Vagina (tissue), 2 donors: ENCODE measurements at places on chromosomes 2 and 18. TPM values are rescaled to one million over a fixed set of nuclear protein-coding genes. Genes with fewer than 3 reads are reported as not detected.

BUB1 gene
- 5.4 TPM for total RNA-seq

DNA sequence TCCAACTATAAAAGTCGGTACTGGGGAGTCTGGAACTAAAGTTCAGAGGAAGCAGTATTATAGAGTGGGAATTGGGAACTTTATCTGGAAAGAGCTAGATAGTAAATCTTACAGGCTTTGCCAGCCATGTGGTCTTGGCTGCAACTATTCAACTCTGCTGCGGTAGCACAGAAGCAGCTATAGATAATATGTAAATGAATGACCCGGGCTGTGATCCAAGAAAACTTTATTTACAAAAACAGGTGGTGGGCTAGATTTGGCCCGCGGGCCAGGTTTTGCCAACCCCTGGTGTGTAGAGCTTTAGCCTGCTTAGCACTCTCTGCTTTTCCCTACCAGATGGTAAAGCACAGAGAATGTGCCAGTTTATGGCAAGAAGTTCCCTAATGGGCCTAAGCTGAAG, 70.8 kb downstream of the TNP1 start:
- DNase-seq: no peak

DNA sequence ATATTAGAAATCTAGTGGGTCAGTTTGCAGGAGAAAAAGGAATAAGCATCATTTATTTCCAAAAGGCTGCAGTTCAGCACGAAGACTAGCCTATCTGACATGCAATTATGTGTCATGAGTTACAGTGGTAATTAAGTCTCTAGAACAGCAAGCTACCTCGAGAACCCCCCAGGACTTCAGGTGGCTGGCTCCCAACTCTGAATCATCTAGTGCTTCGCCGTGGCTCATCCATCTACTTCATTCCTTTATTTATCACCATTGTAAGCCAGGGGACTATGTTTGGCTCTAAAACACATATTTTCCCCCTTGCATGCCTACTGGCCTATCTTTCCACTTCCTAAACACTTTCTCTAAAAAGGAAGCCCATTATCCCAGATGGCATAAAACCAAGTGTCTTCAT, 121.6 kb downstream of the TXNL1 start:
- DNase-seq: no peak

FSHR gene
- total RNA-seq: not detected

GRCh38 chr2:233124421-233125080, 64.4 kb downstream of the INPP5D start:
- DNase-seq: no peak

KCNK3 gene
- 10.6 TPM for total RNA-seq

- no peak for DNase-seq
These were observed 475.2 kb downstream of the EPHA4 start for GRCh38 chr2:221096706-221097567.

DNA sequence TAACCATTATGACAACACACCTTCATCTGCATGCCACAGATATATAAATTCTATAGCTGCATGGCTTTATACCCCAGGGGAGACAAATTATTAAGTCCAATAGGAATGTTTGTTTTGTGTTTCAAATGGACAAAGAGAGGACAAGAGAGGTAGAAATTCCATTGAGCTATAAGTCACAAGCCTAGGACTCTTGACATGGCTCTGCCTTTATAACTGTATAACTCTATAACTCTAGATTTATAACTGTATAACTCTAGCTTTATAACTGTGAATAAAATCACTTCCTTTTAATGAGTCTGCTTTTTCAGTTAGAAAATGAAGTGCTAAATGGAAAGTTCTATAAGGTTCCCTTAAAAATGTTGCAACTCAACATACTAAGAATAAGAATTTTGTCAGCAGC, 106.4 kb downstream of the SCN9A start:
- DNase-seq: no peak

DNA sequence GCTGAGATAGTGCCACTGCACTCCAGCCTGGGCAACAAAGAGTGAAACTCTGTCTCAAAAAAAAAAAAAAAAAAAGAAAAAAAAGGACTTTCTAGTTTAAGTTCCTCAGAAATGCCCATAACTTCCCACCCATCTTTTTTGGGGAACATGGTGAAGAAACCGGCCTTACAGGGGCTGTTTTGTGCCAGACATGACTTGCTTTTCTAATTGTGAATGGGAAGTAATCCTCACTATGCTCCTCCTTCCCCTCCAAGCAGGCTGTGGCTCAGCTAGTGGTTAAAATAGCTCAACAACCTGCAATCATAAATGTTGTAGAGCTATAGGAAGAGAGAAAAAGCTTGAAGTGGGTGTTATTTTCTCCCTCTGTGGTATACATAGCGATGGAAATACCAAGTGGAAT, 34.1 kb upstream of the OLA1 start:
- DNase-seq: no peak

CRYGA gene
- not detected for total RNA-seq

GRCh38 chr2:148455791-148456190, 188.8 kb upstream of the EPC2 start:
- DNase-seq: no peak

- DNase-seq: no peak
These were observed 215.9 kb downstream of the SP3 start for GRCh38 chr2:173749315-173749714.

SPP2 gene
- not detected for total RNA-seq

- DNase-seq: no peak
These were observed 482 bp downstream of the DLGAP1 start for GRCh38 chr18:4454537-4455112.

IL1RL1 gene
- total RNA-seq: 10.6 TPM

DNA sequence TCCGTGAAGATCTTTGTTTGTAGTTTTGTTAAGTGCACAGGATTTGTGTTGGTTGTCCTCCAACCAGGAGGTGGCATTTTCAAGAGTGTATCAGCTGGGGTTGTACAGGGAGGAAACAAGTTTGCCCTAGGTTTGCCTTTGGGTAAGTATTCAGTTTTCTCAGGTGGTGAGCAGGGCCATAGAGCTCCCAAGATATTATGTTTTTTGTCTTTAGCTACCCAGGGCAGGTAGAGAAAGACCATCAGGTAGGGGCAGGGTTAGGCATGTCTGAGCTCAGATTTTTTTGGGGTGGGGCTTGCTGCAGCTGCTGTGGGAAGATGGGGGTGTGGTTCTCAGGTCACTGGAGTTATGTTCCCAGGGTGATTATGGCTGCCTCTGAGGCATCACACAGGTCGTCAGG, 191.6 kb downstream of the DCDC2C start:
- no peak for DNase-seq

GRCh38 chr2:74984947-74985637, 26.6 kb downstream of the POLE4 start:
- no peak for DNase-seq

DNA sequence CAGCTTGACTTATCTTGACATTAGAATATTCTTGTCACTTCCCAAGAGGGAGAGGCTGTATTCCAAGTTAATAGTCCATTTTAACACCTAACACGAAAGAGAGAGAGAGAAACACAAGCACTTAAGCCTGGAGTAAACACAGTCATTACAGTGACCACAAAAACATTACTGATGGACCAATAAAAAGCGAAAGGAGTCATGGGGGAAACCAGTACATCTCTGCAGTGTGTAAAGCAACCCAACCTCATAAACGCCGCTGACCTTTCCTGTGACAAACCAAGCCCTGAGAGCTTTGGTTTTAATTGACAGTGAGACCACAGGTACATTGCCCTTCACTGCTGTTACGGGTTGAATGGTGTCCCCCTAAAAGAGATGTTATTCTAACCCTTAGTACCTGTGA, 78.3 kb downstream of the SMAD4 start:
- DNase-seq: no peak

APOB gene
- not detected for total RNA-seq

DNA sequence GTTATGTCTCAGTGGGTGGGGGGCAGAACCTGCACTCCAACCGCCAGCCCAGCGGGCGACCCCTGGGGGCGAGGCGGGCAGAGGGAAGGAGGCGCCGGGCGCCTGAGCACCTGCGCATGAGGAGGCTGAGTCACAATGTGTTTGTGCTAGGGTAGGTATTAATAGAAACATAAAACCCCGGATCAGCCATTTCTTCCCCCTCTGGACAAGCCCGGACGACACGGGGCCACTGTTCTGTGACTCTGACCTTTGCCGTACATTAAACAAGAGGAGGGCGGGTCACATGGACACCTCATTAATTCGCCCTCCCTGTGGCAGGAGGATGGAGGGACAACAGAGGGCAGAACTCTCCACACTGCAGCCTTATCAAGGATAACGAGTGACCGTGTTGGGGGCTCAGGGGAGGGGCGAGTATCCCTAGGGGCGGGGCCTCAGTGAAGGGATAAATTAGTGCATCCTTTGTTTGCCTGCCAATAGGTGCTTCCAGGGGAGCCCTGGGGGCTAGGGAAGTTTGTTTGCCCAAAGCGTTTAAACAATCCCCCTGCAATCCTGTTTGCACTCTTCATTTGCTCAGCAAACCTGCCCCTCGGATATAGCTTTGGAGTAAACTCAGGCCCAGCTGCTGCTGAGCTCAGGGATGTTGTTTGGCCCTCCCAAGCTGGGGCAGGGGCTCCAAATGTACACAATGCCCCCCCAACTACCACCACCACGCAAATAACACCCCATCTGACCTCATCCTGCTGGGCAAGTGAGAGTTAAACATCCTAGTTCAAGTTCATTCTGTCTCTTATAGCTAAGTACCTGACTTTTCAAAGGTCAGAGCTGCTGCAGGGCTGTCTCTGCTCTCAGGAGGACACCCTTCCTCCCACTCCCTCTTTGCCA, 171.2 kb upstream of the GLI2 start:
- DNase-seq: no peak

SCN2A gene
- 1.2 TPM for total RNA-seq

UGT1A5 gene
- 1.2 TPM for total RNA-seq

DNA sequence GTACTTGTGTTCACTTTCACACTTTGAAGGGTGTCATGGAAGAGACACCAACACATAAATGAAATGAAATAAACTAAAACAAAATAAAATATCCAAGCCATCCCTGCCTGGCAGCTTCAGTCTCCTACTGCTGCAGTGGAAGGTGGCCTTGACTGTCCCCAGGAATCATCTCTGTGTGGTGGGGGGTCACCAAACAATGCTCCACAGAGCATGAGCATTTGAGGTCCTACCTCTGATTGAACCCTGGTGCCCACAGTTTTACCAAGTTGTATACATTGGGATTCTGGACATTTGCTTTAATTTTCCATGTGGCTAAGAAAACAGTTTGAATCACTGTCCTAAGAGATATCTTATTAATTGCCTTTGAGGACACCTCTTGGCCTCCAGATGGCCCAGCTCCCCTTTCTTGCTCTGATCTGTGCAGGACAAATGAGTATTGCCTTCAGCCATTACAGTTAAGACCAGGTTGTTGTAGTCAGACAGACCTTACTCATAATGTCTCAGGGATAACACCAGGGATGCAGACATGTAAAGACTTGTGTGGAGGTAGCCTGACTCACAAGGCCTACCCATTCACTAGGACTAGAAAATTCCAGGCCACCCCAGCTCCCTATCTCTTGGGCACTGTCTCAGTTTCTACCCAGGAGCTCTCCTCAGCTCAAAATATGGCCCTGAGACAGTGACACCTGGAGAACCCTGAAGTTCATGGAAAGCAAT, 195.0 kb downstream of the MYCN start:
- DNase-seq: no peak

DNA sequence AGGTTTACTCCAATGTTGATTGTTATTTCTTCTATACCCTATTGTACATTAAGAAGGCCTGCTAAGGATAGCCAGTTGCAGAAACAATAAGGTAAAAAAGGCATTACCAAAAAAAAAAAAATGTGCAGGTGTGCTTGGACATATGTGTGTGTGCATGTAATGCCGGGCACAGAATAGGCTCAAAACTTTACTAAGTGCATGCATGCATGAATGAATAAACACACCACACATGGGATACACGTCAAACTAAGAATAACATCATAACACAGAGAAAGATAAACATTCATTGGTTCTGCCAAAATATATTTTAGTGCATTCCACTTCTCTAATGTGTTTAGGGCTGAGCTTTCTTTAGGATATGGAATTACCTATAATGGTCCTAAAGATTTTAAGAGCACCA, 298.2 kb downstream of the TCF4 start:
- DNase-seq: no peak

DNA sequence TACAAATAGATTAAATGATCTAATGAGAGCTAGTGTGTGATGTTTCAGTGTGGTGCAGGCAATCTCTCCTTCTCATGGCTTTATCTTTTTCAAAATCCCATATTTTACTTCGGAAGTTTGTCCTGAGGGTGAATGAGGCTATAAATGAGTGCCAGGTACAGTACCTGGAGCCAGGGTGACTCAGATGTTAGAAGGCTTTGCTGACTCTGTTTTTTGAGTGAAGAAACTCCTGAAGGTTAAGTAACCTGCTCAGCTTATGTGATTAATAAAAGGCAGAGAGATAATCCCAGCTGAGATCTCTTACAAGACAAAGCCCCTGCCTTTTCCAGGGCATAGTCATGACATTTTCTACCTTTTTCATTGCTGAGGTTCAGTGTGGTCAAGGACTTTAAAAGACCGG, 52.6 kb downstream of the MGAT5 start:
- DNase-seq: no peak

DNA sequence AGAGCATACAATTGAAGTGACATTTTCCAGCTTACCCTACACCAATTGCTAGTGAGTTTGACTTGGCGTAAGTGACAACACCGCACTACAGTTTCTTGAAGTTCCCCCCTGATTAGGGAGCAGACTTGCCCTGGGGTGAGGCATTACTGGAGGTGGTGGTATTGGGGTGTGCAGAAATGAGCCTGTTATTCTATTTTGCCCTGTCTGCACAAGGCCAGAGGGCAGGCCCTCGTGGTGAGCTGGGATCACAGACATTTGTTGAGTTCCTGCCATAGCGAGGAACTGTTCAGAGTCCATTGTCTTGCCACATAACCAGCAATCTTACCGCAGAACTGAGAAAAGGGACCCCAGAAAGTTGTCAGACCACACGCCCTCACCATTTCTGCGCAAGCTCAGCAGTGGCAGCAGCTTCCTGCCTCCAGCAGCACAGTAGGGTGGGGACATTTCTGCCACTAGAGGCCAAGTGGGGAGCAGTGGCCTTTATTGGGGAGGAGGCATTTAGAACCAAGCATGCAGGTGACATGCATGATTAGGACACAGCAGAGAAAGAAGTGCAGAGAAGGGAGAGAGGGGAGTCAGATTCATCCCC, 103.6 kb upstream of the BCL2L11 start:
- no peak for DNase-seq

DNA sequence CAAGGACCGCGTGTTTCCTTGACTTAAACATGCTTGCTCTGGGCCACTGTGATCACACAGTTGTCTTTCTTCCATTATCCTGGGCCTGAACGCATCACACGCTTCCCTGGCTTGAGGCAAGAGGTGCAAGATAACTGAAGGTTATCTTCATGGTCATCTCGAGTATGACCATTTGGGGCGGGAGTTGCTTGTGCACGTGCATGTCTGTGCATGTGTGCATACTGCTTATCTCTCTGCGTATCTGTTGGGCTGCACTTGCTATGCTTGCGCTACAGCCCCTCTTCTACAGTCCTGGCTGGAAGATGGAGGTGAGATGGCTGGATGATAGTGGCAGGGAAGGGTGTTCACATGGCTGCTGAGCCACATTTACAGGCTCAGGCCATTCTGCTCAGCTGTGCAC, 27.2 kb upstream of the EFR3B start:
- DNase-seq: no peak
